Renal cortex interstitium (tissue), 15 donors: ENCODE measurements at places on chromosomes 5 and 9. TPM values are rescaled to one million over a fixed set of nuclear protein-coding genes. Genes with fewer than 3 reads are reported as not detected.

LCN9 gene
- not detected for polyA plus RNA-seq

SURF1 gene
- polyA plus RNA-seq = 43.6 TPM

GRCh38 chr5:54135042-54135441 lies 175.3 kb downstream of the ARL15 start:
- no peak for DNase-seq

- DNase-seq = no peak
Measured at GRCh38 chr9:132990781-132991180, 12.3 kb downstream of the GFI1B start.

DNA sequence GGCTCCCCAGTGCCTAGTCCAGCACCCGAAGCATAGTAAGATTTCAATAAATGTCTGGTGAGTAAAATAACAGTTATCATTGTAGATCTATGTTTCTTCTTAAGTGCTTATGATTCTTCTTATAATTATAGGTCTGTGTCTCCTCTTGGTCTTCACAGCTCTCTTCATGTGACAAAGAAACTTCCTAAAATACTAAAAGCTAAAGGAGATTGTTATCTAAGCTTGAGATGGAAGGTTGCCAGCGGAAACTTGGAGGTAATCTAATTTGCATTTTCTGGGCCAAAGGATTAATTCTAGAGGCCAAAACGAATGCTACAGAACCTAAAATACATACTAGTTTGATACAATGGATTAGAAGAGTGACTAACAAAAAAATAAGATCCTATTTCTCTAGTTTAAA lies 13.6 kb upstream of the ARHGAP26 start:
- DNase-seq = no peak

DNA sequence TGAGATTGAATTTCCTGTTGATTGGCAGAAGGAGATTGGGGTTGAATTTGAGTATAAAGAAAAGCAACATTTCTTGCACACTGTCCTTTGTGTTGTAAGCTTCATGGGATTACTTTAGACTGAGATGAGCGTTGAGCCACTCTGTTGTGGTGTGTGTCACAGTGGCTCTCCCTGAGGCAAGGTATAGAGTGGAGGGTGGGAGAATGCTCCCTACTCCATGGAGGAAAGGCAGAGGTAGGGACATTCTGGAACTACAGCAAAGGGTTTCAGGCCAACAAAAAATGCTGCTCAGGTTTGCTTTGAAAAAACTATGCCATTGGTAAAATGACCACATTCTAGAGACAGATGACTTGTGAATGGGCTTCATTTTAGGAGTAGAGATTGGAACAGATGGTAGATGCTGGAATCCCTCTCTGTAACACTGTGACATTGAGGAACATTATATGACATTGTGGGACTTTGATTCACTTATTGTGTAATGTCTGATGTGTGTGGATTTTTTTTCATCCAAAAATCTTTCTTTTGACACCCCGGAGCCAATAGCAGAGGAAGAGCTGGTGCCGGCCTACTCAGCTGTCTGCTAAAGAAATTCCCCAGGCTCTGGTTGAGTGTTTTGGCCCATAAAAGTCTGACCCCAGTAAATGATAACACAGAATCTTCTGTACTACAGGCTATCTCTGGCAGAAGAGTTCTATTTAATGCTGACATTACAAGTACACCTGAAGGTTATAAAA lies 6.2 kb upstream of the CEP120 start:
- DNase-seq = no peak

GRCh38 chr5:21862986-21863385 lies 990.2 kb downstream of the CDH12 start:
- DNase-seq = no peak
